Testis (tissue), 5 donors: ENCODE measurements at places on chromosomes 16 and 17.
A peak's percentile ranks its signal among the peaks of the same experiment; 100 is the strongest.

DNA sequence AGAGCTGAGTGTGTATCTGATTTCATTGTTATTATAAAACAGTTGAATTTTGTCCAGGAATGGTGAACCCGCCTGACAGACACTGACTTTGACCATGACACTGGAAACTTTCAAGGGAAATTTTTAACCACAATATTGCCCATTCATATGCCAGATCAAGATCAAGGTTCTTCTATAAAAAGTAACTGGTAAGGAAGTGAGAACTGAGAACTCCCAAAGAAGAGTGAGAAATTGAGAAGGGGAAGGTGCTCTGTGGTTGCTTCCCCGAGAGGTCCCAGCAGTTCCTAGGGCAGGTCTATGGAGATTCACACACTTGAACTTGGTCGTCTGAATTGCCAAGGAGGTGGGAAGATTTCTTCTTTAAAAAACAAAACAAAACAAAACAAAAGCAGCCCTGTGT, 27.3 kb downstream of the SLC6A4 start:
- no peaks in the 10 kb centered on the region for H3K27me3 ChIP-seq
- no peak overlapping the region for H3K27ac ChIP-seq
- no peaks in the 10 kb centered on the region for H3K36me3 ChIP-seq
- no peaks in the 10 kb centered on the region for H3K4me1 ChIP-seq
- peak; percentile 2 for DNase-seq

DNA sequence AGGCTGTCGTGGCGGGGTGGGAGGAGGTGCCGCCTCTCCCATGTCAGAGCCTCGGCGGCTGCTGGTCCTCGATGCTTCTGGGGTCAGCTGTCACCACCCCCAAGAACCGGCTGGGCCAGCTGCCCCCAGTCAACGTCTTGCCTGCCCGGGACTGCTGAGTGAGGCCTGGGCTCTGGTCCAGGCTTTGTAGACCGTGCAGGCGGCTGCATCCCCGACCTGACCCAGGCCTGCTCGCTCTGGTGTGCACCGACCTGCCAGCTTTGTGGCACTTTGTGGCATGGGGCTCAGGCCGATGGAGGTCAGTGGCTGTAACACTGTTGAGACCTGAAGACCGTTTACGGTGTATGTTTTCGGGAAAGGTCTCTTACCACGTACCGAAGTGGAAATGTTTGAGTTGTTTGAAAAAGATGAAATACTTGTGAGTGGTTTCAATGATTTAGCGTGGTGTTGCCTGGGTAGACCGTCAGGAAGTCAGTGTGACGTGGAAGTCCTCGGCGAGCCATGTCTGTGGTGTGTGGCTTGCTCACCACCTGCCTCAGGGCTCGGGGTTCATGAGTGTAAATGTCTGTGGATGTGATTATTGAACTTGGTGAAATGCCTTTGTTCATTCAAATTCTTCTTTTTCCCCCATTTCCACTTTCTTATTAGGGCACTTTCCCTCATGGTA, 53.2 kb upstream of the ZNF750 start:
- H3K36me3 ChIP-seq = no peaks in the 10 kb centered on the region
- peaks cover 5% of the 10 kb centered on the region for H3K4me1 ChIP-seq
- H3K4me3 ChIP-seq = no peak overlapping the region
- DNase-seq = no peak
- no peaks in the 10 kb centered on the region for H3K27me3 ChIP-seq
- H3K27ac ChIP-seq = no peak overlapping the region

GRCh38 chr17:77842528-77843147, 115.9 kb upstream of the TNRC6C start:
- no peaks in the 10 kb centered on the region for H3K27me3 ChIP-seq
- peaks cover 12% of the 10 kb centered on the region for H3K4me1 ChIP-seq
- no peak for DNase-seq
- H3K27ac ChIP-seq = no peak overlapping the region

GRCh38 chr17:8794636-8795035, 4.5 kb downstream of the MFSD6L start:
- H3K4me3 ChIP-seq = no peak overlapping the region
- no peaks in the 10 kb centered on the region for H3K4me1 ChIP-seq
- no peak for DNase-seq

DNA sequence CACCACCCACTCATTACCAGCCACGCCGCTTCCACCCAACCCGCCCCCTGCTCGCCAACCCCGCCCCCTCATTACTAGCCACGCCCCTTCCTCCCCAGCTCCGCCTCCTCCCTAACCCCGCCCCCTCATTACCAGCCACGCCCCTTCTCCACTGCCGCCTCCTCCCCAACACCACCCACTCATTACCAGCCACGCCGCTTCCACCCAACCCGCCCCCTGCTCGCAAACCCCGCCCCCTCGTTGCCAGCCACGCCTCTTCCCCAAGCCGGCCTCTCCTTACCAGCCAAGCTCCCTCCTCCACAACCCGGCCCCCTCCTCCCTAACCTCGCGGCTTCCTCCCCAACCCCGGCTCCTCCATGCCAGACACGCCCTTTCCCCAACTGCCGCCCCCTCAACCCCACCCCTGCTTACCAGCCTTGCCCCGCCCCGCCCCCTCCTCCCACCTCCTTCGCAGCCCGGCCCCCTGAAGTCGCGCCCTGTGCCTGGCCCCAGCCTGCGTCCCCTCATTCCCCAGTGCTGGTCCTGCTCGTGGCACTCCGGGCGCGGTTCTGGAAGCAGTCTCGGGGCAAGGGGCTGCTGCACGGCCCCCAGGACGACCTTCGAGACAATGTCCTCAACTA, 7.3 kb downstream of the SLC22A31 start:
- no peak overlapping the region for H3K27ac ChIP-seq
- H3K4me3 ChIP-seq = peak overlapping the region; percentile 13
- no peaks in the 10 kb centered on the region for H3K36me3 ChIP-seq
- no peaks in the 10 kb centered on the region for H3K27me3 ChIP-seq
- no peaks in the 10 kb centered on the region for H3K4me1 ChIP-seq

DNA sequence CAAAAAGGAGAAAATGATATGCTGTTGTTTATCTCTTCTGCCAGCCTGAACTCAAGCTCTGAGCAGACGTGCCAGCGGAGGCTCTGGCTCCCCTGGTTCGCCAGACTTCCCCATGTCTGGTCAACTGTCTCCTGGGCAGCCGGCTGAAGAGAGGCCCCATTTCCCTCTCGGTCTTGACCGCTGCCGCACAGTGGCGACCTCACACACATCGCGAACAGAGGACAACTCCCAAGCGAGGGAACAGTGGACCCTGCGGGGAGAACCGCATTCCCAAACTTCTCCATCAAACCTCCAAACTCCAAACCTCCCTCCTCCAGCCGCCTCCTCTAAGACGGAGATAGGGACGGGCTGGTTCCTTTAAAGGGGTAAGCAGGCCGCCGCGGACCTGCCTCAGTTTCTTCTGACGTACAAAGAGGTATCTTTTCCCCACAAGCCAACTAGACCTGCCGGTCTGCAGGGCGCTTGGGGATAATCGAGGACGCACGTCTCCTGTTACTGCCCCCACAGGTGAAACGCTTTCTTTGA, 24.9 kb upstream of the RFFL start:
- H3K27me3 ChIP-seq = no peaks in the 10 kb centered on the region
- H3K27ac ChIP-seq = peak overlapping the region; percentile 89
- no peaks in the 10 kb centered on the region for H3K36me3 ChIP-seq
- H3K4me1 ChIP-seq = peaks cover 11% of the 10 kb centered on the region
- DNase-seq = peak; percentile 68

- no peaks in the 10 kb centered on the region for H3K27me3 ChIP-seq
- no peaks in the 10 kb centered on the region for H3K36me3 ChIP-seq
- DNase-seq = no peak
- H3K27ac ChIP-seq = no peak within 1 kb of the TSS
These were observed at the start of gene SLC22A31 for GRCh38 chr16:89200124-89200849. TSS of gene SLC22A31 (minus strand) at chr16:89200537. CDS start at chr16:89200501, 36 bp downstream.

- H3K27ac ChIP-seq = no peak overlapping the region
- no peaks in the 10 kb centered on the region for H3K4me1 ChIP-seq
- no peak for DNase-seq
- no peak overlapping the region for H3K4me3 ChIP-seq
- H3K36me3 ChIP-seq = no peaks in the 10 kb centered on the region
These were observed 17.1 kb downstream of the MRTFB start for GRCh38 chr16:14088155-14088753.

DNA sequence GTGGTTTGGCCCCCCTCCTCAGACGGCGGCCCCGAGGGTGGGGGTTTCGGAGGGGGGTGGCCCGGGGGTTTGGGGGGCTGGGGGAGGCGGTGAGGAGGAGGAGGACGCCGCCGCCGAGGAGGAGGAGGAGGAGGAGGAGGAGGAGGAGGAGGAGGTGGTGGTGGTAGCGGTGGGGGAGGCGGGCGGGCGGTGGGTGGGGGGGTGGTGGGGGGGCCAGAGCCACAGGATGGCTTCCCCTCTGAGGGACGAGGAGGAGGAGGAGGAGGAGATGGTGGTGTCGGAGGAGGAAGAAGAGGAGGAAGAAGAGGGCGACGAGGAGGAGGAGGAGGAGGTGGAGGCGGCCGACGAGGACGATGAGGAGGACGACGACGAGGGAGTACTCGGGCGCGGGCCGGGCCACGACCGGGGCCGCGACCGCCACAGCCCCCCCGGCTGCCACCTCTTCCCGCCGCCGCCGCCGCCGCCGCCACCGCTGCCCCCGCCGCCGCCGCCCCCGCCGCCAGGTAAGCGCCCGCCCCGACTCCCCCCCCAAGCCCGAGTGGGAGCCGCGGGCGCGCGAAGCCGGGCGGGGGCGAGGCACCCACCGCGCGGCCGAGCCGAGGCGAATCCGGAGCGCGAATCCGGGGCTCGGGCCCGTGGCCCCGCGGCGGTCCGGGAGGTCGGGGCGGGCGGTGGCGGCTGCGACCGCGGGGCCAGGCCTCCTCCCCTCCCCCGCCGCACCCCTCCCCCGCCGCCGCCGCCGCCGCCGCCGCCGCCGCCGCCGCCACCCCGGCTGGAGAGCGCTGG, 3.8 kb upstream of the CHD3 start:
- peaks cover 46% of the 10 kb centered on the region for H3K4me1 ChIP-seq
- peak overlapping the region; percentile 91 for H3K27ac ChIP-seq
- peak; percentile 28 for DNase-seq
- peak overlapping the region; percentile 78 for H3K4me3 ChIP-seq
- H3K36me3 ChIP-seq = no peaks in the 10 kb centered on the region
- H3K27me3 ChIP-seq = no peaks in the 10 kb centered on the region

- no peak for DNase-seq
- H3K4me3 ChIP-seq = no peak overlapping the region
- no peaks in the 10 kb centered on the region for H3K27me3 ChIP-seq
These were observed 695.8 kb downstream of the TOX3 start for GRCh38 chr16:51851111-51851510.

DNA sequence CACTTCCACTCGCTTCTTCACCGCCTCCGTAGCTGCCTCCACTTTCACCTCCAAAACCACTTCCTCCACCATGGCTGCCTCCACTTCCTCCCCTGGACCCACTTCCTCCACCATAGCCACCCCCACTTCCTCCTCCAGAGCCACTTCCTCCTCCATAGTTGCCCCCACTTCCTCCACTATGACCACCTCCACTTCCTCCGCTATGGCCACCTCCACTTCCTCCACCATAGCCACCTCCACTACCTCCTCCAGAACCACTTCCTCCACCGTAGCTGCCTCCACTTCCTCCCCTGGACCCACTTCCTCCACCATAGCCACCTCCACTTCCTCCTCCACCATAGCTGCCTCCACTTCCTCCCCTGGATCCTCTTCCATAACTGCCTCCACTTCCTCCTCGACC, 4.5 kb downstream of the KRT9 start:
- H3K27me3 ChIP-seq = no peaks in the 10 kb centered on the region
- no peaks in the 10 kb centered on the region for H3K36me3 ChIP-seq
- no peaks in the 10 kb centered on the region for H3K4me1 ChIP-seq
- H3K27ac ChIP-seq = no peak overlapping the region

DNA sequence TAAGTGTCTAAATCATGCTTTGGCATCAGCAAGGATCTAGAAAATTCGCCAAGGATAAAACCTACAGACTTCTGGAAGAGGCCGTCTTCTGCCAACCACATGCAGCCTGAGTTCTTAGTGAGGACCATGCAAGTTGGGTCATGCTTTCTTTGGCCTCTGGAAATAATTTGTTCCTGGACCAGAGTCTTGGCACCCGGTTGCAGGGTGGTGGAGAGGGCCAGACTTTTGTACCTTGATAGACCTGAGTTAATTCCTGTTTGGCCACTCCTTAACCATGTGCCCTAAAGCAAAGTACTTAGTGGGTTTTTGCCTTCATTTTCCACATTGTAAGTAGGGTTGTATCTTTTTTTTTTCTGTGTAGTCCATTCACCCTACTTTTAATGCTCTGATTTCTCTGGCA, 283.4 kb upstream of the IRX5 start:
- no peaks in the 10 kb centered on the region for H3K36me3 ChIP-seq
- DNase-seq = no peak
- no peaks in the 10 kb centered on the region for H3K4me1 ChIP-seq
- no peak overlapping the region for H3K27ac ChIP-seq
- H3K4me3 ChIP-seq = no peak overlapping the region

GRCh38 chr16:3992297-3993051, 112.0 kb upstream of the CREBBP start:
- DNase-seq = no peak
- no peaks in the 10 kb centered on the region for H3K36me3 ChIP-seq
- H3K4me1 ChIP-seq = no peaks in the 10 kb centered on the region

DNA sequence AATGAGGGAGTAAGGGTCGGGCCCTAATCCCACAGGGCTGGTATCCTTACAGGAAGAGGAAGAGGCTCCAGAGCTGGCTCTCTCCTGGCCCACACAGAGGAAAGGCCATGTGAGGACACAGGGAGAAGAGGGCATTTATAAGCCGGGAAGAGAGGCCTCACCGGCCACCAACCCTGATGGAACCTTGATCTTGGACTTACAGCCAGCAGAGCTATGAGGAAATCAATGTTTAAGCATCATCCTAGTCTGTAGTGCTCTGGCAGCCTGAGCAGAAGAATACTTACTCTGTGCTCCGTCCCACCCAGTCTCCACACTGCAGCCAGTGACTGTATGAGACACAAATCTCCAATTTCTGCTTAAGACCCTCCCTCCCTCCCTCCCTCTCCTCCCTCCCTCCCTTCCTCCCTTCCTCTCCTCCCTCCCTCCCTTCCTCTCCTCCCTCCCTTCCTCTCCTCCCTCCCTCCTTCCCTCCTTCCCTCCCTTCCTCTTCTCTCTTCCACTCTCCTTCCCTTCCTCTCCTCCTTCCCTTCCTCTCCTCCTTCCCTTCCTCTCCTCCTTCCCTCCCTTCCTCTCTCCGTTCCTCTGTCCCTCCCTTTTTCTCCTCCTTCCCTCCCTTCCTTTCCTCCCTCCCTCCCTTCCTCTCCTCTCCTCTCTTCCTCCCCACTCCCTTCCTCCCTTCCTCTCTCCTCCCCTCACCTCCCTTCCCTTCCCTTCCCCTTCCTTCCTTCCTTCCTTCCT, 8.9 kb upstream of the TMEM220 start:
- no peaks in the 10 kb centered on the region for H3K36me3 ChIP-seq
- H3K27ac ChIP-seq = no peak overlapping the region
- H3K4me1 ChIP-seq = peaks cover 5% of the 10 kb centered on the region
- DNase-seq = peak; percentile 12
- H3K27me3 ChIP-seq = no peaks in the 10 kb centered on the region

DNA sequence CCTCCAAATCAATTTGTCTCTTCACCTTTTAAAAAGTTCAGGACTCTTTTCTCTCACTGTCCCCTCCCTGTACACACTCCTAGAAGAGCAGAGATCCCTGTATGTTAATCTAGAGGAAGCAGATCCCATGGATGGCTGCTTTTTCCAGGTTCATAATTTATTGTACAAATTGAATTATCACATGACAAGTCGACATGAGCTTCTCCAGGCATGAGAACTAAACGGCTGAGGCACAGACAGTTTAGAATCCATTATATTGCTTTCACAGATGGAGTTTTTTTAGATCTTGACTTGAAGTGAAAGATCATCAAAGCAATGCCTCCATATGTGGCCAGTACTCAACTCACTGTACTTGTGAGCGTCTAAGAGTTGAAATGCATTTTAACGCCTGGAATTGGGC, 47.9 kb downstream of the RGS9 start:
- DNase-seq = no peak
- no peak overlapping the region for H3K4me3 ChIP-seq
- H3K27ac ChIP-seq = no peak overlapping the region
- no peaks in the 10 kb centered on the region for H3K27me3 ChIP-seq
- H3K36me3 ChIP-seq = no peaks in the 10 kb centered on the region
- peaks cover 10% of the 10 kb centered on the region for H3K4me1 ChIP-seq
